CD8-positive, alpha-beta memory T cell (primary cell): ENCODE measurements at places on chromosomes 12 and 14. TPM values are rescaled to one million over a fixed set of nuclear protein-coding genes. Genes with fewer than 3 reads are reported as not detected.
A peak's percentile ranks its signal among the peaks of the same experiment; 100 is the strongest.

Gene CFAP54
- 0.88 TPM for total RNA-seq

Gene SLC24A4
- total RNA-seq, result 0.04 TPM

GRCh38 chr14:51014086-51014485 lies 69.8 kb upstream of the PYGL start:
- DNase-seq, result no peak

- no peaks in the 10 kb centered on the region for H3K36me3 ChIP-seq
- H3K27ac ChIP-seq, result no peak overlapping the region
- no peaks in the 10 kb centered on the region for H3K27me3 ChIP-seq
- no peak overlapping the region for H3K4me3 ChIP-seq
These were observed 31.8 kb upstream of the TEX22 start for GRCh38 chr14:105366386-105367074.

Gene PSME2
- 368 TPM for total RNA-seq

Gene ANKS1B
- 0.39 TPM for total RNA-seq

Gene BCDIN3D
- 7.6 TPM for total RNA-seq

Gene ACRBP
- total RNA-seq, result 2.0 TPM

GRCh38 chr12:167959-168600 lies 45.9 kb downstream of the SLC6A12 start:
- H3K4me3 ChIP-seq, result no peak overlapping the region
- H3K36me3 ChIP-seq, result no peaks in the 10 kb centered on the region
- no peaks in the 10 kb centered on the region for H3K27me3 ChIP-seq
- no peak overlapping the region for H3K27ac ChIP-seq

Gene MOK
- total RNA-seq, result 5.8 TPM

Gene JPH4
- 1.8 TPM for total RNA-seq

Gene BIN2
- 55.9 TPM for total RNA-seq

Gene ADAMTS20
- total RNA-seq, result not detected

- no peaks in the 10 kb centered on the region for H3K36me3 ChIP-seq
- H3K27me3 ChIP-seq, result no peaks in the 10 kb centered on the region
- no peak for DNase-seq
- no peak overlapping the region for H3K4me3 ChIP-seq
- H3K27ac ChIP-seq, result no peak overlapping the region
- H3K4me1 ChIP-seq, result peaks cover 11% of the 10 kb centered on the region
These were observed 87.6 kb upstream of the EGLN3 start for GRCh38 chr14:34038358-34039057.

Gene MYH6
- total RNA-seq, result 0.09 TPM

Gene LRP1-AS
- total RNA-seq, result not detected

Gene PTPN11
- total RNA-seq, result 163 TPM

Gene KRT82
- total RNA-seq, result not detected

GRCh38 chr14:59425322-59425935 lies 39.8 kb downstream of the GPR135 start:
- no peak overlapping the region for H3K4me3 ChIP-seq
- no peaks in the 10 kb centered on the region for H3K4me1 ChIP-seq
- H3K27me3 ChIP-seq, result no peaks in the 10 kb centered on the region

GRCh38 chr14:92586963-92587699 lies 73.5 kb downstream of the RIN3 start:
- no peaks in the 10 kb centered on the region for H3K27me3 ChIP-seq
- H3K4me3 ChIP-seq, result peak overlapping the region; percentile 55
- H3K4me1 ChIP-seq, result peaks cover 97% of the 10 kb centered on the region
- H3K27ac ChIP-seq, result peak overlapping the region; percentile 60
- no peaks in the 10 kb centered on the region for H3K36me3 ChIP-seq

- H3K27ac ChIP-seq, result no peak overlapping the region
- no peaks in the 10 kb centered on the region for H3K27me3 ChIP-seq
- no peaks in the 10 kb centered on the region for H3K36me3 ChIP-seq
- no peak for DNase-seq
- H3K4me1 ChIP-seq, result no peaks in the 10 kb centered on the region
These were observed 23.9 kb upstream of the FLVCR2 start for GRCh38 chr14:75554482-75554881.

Gene MIP
- not detected for total RNA-seq
